ENCODE measurements at places on chromosomes 16 and 17. TPM values are rescaled to one million over a fixed set of nuclear protein-coding genes. Genes with fewer than 3 reads are reported as not detected.

GRCh38 chr16:58264961-58265479, 29.8 kb downstream of the PRSS54 start:
- DNase-seq = peak; percentile 83

GRCh38 chr17:27547301-27547683, 83.7 kb upstream of the LGALS9 start:
- no peak for DNase-seq

DNA sequence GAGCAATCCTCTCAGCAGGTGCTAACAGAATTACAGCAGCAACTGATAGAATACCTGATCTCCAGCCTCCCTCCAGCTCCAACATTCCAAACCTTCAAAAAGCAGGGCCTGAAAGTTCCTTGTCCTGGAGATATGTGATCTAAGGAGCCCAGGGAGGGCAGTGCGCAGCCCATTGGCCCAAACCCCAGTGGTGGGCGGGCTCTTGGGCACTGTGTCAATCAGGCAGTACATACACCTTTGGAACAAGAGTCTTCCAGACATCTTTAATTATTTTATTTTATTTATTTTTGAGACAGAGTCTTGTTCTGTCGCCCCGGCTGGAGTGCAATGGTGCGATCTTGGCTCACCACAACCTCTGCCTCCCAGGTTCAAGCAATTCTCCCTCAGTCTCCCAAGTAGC, 24.2 kb downstream of the SLC12A3 start:
- no peak for DNase-seq

DNA sequence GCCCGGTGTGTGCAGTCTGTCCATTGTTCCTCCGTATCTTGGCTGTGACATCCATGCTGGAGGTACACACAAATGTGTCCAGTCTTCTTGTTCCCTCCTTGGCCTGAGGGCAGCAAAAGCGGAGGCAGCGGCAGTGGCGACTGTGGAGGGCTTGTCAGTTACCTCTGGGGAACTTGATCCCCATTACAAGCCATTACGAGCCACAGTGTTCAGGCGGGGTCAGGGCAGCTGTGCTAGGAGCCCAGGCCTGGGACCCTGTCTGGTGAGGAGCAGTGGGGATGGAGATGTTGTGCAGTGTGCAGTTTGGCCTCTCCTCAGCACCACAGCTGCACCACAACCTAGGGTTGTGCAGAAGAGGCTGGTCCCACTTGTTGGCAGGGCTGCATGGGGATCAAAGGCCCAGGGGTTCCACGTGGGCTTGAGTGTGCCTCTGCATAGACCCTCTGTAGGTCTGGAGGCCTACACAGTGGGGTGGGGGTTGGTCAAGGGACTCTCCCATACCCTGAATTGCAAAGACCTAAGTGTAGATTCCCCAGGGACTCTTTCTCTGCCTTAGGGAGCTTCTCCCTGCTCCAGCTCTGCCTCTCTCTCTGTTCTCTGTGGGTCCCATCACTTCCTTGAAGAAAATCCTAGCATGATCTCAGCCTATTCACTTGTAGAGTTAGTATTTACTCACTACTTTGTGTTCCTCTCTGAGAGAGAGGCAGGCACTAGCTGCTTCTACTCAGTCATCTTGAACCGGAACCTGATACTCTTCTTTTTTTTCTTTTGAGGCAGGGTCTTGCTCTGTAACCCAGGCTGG, 58.8 kb downstream of the SLFN11 start:
- DNase-seq = no peak

The PSMB3 gene
- total RNA-seq = 548 TPM

The AANAT gene
- not detected for total RNA-seq

The FBXL16 gene
- 2.0 TPM for total RNA-seq

The PIPOX gene
- total RNA-seq = 0.33 TPM
